ENCODE measurements at places on chromosomes 4 and X. TPM values are rescaled to one million over a fixed set of nuclear protein-coding genes. Genes with fewer than 3 reads are reported as not detected.

The ELK1 gene
- total RNA-seq = 39.6 TPM

The TMEM35A gene
- 0.06 TPM for total RNA-seq

The TCP11X2 gene
- not detected for total RNA-seq

The CSN1S1 gene
- total RNA-seq = not detected

The ADGRG4 gene
- not detected for total RNA-seq

All from A549 treated with dexamethasone at 1 μM for 4 hours (cell line).